ENCODE measurements at places on chromosomes 11 and 22.

- H3K27me3 ChIP-seq: no peaks in the 10 kb centered on the region
- H3K36me3 ChIP-seq: no peaks in the 10 kb centered on the region
- no peaks in the 10 kb centered on the region for H3K4me1 ChIP-seq
- H3K27ac ChIP-seq: no peak overlapping the region
- no peak for DNase-seq
Observed at GRCh38 chr11:59394186-59394585, 32.0 kb downstream of the OR5A2 start.

- H3K36me3 ChIP-seq: peaks cover 11% of the 10 kb centered on the region
- DNase-seq: peak; percentile 41
- peaks cover 11% of the 10 kb centered on the region for H3K27me3 ChIP-seq
- H3K27ac ChIP-seq: peak overlapping the region; percentile 99
- H3K4me3 ChIP-seq: peak overlapping the region; percentile 99
- H3K4me1 ChIP-seq: peaks cover 40% of the 10 kb centered on the region
Observed at GRCh38 chr11:76234021-76234415, 27.7 kb upstream of the WNT11 start.

GRCh38 chr22:50440544-50441249 lies 34.1 kb downstream of the SBF1 start:
- H3K4me3 ChIP-seq: no peak overlapping the region
- H3K27me3 ChIP-seq: no peaks in the 10 kb centered on the region
- H3K36me3 ChIP-seq: peaks cover 33% of the 10 kb centered on the region
- H3K27ac ChIP-seq: peak overlapping the region; percentile 91
- H3K4me1 ChIP-seq: peaks cover 9% of the 10 kb centered on the region

- peak overlapping the region; percentile 99 for H3K4me3 ChIP-seq
- peaks cover 40% of the 10 kb centered on the region for H3K4me1 ChIP-seq
- peak overlapping the region; percentile 99 for H3K27ac ChIP-seq
- H3K27me3 ChIP-seq: no peaks in the 10 kb centered on the region
- peak; percentile 56 for DNase-seq
- peaks cover 62% of the 10 kb centered on the region for H3K36me3 ChIP-seq
Observed at GRCh38 chr22:41833369-41834004, 582 bp downstream of the SREBF2 start.

DNA sequence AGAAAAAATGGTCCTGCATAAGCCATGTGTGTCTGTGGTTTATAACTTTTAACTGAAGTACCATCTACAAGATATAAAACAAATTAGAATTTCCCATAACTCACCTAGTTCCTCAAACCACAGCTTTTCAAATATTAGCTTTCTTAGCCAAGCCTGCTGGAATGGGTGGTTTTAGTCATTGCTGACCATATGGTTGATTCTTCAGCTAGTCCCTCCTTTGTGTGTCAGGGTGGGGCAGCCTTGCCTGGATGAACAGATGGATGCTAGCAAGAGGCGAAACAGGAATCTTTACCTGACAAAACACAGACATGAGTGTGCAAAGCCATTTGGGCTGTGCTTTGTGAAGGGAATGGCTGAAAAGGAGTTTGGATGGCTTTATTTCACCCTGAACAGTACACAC lies 6.9 kb upstream of the B3GNT6 start:
- peaks cover 34% of the 10 kb centered on the region for H3K27me3 ChIP-seq
- H3K36me3 ChIP-seq: no peaks in the 10 kb centered on the region
- no peak for DNase-seq
- no peak overlapping the region for H3K27ac ChIP-seq

Data from stimulated activated naive B cell treated with anti-CD40 and anti-IgM and Interleukin-4, amounts not matched to agents 10 μg/mL and 1 μg/mL and 100 μg/mL, for 72 hours (primary cell).